ENCODE measurements at places on chromosomes 11 and 22.

DNA sequence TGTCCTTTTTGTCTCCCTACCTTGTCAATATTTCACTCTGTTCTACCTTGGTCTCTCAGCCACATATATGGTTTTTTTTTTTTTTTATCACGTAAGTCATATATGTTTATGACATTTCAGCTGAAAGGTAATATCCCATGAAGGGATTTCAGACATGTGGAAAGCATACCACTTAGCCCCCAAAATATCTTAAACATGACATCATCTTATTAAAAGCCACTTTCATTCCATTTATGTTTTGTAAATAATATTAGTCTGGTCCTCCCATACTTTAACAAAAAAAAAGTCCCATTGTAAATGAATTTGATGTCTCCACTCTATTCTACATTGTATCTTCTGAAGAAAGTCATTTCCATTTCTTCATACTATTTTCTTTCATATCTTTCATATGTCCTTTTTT is 85.4 kb downstream of the CSTPP1 start:
- DNase-seq, result no peak

- no peak for DNase-seq
Observed at GRCh38 chr11:126456783-126457542, 101.5 kb downstream of the ST3GAL4 start.

DNA sequence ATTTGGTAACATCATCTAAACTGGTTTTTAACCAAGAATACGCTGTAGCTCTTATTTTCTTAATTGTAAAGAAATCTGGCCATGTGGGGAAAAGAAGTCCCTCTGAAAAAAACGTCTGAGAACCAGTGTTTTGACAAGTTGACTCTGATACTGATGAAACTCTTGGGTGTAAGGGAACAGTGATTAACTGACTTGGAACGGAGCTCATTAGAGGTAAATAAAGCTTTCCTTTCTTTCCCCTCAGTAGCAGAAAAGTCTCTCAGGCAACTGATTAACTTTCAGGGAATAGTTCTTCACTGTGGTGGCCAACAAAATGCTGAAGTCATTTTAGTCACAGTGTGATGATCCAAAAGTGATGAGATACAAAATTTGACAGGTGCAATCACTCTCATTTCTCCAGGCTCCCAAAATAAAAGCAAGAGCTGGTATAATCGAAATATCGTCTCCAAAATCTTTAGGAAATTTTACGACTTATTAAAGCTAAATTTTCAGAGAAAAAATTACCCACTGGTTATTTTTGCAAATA is 52.3 kb downstream of the SLC36A4 start:
- no peak for DNase-seq

DNA sequence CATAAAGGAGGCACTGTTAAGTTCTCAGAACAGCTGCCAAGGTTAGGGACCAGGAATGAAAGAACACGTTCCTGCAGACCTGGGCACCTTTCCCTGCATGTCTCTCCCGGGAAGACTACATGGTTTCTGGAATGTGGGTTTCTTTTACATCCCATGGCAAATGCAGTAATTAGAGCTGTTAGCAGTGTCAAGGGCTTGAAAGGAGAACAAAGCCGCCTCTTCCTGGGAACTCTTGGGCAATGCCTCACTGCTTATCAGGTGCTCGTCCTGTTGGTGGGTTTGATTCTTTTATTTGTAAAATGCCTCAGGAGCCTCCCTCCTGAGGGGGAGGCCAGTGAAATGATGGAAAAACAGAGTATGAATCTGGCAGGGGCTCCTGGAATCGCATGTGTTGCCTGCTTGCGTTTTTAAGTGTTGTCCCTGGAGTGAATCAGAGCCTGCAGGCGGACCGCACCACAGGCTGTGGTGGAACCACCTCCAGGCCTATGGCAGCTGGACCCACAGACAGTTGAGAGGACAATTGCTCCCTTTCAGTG is 723 bp upstream of the C22orf31 start:
- DNase-seq, result no peak

- DNase-seq, result peak; percentile 99
Observed at GRCh38 chr11:88555018-88555828, 217.7 kb upstream of the CTSC start.

- DNase-seq, result no peak
Observed at GRCh38 chr11:22508665-22509064, 117.0 kb downstream of the FANCF start.

DNA sequence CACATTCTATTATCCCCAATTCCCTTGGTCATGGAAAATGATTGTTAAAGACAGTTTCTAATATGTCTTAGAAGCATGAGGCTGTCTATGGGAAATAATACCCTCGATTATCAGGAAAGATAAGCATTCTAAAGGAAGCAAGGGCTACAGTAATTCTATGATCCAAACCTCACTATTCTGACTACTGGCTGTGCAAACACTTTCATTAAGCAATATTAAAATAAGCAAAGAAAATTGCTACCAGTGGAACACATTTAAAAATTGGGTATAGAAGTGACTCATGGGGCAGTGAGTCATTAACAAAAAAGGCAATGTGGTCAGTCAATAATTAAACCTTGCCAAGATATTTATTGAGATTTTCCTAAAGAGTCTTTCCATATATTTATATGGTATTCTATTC is 1415.2 kb upstream of the TENM4 start:
- peak; percentile 69 for DNase-seq

- DNase-seq, result no peak
Observed at GRCh38 chr11:57499983-57500461, 15.5 kb downstream of the SLC43A1 start.

DNA sequence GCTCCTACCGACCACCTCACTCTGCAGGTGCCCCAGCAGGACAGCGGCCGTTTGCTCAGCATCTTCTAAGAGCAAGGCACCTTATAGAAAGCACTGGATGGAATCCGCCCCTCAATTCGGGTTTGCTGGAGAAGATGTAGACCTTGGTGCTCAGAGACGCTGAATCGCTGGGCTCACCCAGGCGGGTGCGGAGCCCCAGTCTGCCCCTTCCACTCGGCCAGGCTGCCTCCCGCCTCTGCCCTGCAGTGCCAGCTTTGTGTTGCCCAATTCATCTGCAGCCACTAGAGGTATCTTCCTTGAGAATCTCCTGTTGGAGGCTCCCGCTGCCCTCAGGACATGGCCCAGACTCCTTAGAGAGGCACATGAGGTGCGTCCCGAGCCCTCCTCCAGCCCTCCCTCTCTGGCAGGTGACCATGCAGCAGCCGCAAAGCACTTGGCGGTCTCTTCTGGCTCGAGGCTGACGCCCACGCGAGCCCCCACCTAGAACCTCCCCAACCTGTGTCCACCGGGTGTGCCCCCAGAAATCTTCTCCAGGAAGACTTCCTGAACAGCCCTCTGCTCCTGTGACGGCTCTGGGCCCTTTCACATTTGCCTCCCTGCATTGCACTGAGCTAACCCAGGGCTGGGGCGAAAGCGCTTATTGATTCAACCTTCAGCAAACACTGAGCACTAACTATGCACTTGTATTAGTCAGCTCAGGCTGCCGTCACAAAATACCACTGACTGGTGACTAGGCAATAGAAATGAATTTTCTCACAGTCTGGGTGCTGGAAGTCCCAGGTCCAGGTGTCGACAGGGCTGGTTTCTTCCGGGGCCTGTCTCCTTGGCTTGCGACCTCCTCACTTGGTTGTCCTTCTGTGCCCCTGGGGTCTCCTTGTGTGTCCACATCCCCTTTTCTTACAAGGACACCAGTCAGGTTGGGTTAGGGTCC is 117.5 kb downstream of the WNT7B start:
- DNase-seq, result no peak

DNA sequence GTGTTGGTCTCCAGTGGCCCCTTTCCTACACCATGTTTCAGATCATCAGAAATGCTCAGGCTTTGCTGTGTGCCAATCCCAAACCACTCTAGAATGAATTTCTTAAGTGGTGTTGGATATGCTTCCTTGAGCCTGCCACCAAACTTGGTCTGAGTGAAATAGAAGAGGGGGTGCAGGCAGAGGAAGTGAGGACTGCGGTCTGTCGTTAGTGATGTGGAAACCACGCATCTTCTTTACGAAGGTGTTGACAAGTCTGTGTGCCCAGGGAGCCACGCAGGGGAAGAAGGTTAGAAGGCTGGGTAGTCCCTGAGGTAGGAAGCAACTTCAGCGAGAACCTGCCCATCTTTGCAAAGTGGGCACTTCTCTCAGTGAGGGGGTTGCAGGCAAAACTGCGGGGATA is 187.4 kb upstream of the NAV2 start:
- no peak for DNase-seq

- peak; percentile 66 for DNase-seq
Observed at GRCh38 chr22:33921525-33922348, 1.5 kb upstream of the LARGE1 start.

DNA sequence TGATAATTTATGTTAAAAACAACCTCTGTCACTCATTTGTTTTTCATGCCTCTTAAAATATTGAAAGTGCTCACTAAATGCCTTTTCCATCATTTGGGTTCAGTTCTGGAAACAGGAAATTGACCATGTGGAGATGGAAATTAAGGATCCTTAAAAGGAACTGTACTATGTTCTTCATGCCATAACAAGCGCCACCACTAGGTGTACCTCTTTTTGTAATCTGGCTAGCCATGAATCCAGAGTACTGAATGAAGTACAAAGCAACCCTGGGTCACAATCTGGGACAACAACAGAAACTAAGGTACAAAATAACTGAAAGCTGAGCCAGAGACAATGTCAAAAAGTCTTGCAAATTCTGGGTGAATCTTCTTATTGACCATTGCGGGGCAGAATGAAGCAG is 559.1 kb downstream of the FAM181B start:
- DNase-seq, result no peak

- no peak for DNase-seq
Observed at GRCh38 chr11:56700242-56700913, 1.5 kb downstream of the OR9G1 start.

GRCh38 chr11:14345668-14346067 is 13.3 kb downstream of the RRAS2 start:
- DNase-seq, result no peak

- no peak for DNase-seq
Observed at GRCh38 chr11:74492084-74492483, 1.4 kb downstream of the LIPT2 start.

GRCh38 chr11:3723014-3723708 is 52.0 kb upstream of the CHRNA10 start:
- DNase-seq, result peak; percentile 96

- peak; percentile 67 for DNase-seq
Observed at GRCh38 chr11:66268952-66269905, 790 bp downstream of the RAB1B start.

- DNase-seq, result peak; percentile 75
Observed at GRCh38 chr11:75429902-75430713, 2.9 kb downstream of the KLHL35 start.

DNA sequence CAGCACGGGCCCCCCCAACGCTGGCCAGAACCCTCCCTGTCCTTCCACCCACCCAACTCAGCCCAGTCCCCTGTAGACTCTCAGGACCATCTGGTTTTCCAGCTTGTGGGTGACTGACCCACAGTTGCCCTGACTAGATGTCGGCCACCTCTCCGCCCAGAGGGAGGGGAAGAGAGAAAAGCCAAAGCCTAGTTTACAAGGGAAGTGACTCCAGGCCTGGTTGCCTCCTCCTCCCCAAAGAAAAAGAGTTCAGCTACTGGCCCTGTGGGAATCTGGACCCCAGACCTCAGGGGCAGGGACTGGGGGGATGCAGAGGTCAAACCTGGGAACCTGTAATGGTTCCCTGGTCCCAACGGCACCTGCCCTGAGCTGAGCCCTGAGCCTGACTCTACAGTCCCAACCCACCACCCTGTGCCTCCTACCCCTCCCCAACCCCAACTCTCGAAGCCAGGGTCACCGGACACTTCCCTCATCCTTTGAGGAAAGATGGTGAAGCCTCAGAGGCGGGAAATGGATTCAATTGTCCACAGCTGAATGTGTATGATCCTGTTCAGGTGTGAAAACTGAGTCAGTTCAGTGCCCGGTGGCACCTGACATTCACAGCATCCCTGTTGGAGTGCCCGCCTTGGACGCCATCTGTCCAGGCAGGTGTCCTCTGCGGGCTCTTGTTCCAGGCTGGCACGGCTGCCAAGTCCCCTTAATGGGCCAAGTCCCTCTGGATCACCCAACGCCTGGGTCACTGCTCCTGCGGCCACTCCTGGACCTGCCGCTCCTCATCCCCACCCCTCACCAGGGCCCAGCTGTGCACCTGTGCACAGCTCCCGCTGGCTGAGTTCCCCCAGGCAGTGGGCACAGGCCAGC is 21.0 kb upstream of the WNT7B start:
- no peak for DNase-seq

GRCh38 chr11:114928260-114928870 is 250.0 kb downstream of the NXPE2 start:
- DNase-seq, result no peak

- DNase-seq, result peak; percentile 28
Observed at GRCh38 chr11:77039491-77040400, 5.5 kb downstream of the B3GNT6 start.

DNA sequence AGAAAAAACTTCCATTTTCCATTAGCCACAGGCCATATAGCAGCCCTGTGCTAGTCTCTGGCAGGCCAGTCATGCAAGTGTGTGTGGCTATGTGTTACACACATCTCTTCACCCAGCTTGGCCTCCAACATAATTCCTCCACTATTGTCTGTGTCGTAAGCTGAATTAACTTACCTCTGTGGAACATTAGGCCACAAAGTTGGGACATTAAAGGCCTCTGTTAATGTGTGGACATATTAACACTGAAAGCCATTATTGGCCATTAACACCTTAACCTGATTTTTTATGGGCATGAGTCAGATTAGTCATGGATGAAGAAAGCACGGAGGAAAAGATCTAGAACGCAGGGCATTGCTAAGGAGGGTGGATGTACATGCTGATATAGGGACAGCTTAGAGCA is 100.1 kb downstream of the DBX1 start:
- DNase-seq, result no peak

GRCh38 chr11:33869481-33870422 is 22.1 kb downstream of the LMO2 start:
- peak; percentile 15 for DNase-seq

DNA sequence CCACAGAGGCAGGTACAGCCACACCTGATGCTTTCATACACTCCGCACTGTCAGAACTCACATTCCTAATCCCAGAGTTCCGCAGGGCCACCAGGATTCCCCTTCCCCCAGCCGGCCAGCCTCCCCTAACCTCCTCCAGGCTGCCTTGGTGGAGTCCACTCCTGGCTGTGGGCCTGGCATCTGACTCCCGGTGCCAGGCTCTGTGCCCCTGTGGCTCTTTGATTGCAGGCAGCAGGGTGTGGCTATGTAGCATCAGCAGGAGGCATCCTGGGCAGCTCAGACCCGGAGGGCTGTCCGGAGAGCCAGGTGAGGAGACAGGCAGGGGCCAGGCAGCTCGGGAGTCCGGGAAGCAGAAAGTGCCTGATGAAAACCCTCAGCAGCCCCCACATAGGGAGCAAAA is 1432.9 kb downstream of the BRD1 start:
- no peak for DNase-seq

DNA sequence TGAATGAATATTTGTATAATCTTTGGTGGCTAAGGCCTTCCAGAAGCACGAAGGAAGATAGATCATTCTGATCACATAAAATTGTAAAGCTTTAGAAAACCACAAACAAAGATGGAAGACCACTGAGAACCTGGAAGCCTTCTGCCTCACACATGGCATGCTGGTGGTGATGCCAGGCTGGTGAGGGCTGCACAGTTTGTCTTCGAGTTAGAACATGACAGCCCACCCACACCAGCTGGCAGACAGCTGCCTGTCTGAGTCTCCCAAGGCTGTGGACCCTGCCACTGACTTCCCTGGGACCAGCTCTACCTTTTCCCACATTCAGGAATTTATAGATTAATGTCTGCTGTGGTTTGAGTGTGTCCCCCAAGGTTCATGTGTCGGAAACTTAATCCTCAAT is 48.8 kb upstream of the B3GAT1 start:
- no peak for DNase-seq

GRCh38 chr11:8702598-8702915 is 20.0 kb downstream of the RPL27A start:
- DNase-seq, result no peak

GRCh38 chr11:130609121-130610035 is 160.9 kb downstream of the ADAMTS15 start:
- no peak for DNase-seq

GRCh38 chr11:94533696-94534630 is 9.8 kb upstream of the FUT4 start:
- DNase-seq, result peak; percentile 39
